ENCODE measurements at places on chromosomes 16 and 17. TPM values are rescaled to one million over a fixed set of nuclear protein-coding genes. Genes with fewer than 3 reads are reported as not detected.

The CBX8 gene
- 2.4 TPM for total RNA-seq

The MPV17L gene
- 15.9 TPM for total RNA-seq

- H3K36me3 ChIP-seq, result peaks cover 21% of the 10 kb centered on the region
- H3K4me3 ChIP-seq, result peak overlapping the region; percentile 85
- peak; percentile 91 for DNase-seq
- H3K4me1 ChIP-seq, result peaks cover 60% of the 10 kb centered on the region
Observed at GRCh38 chr17:28745786-28746411, 2.1 kb downstream of the TRAF4 start.

The TMUB2 gene
- 41.4 TPM for total RNA-seq

All from thyroid gland (tissue), 4 donors.